Caco-2 (cell line): ENCODE measurements at places on chromosomes 2 and 18. TPM values are rescaled to one million over a fixed set of nuclear protein-coding genes. Genes with fewer than 3 reads are reported as not detected.

- no peaks in the 10 kb centered on the region for H3K4me1 ChIP-seq
- H3K27me3 ChIP-seq, result no peaks in the 10 kb centered on the region
- no peaks in the 10 kb centered on the region for H3K36me3 ChIP-seq
- no peak for DNase-seq
- no peak overlapping the region for H3K27ac ChIP-seq
Measured at GRCh38 chr2:152298754-152299153, 36.2 kb upstream of the FMNL2 start.

DNAH6 gene
- total RNA-seq, result 0.32 and 0.70 TPM in 2 replicates

- H3K27ac ChIP-seq, result no peak overlapping the region
- DNase-seq, result no peak
- H3K4me1 ChIP-seq, result no peaks in the 10 kb centered on the region
- H3K27me3 ChIP-seq, result no peaks in the 10 kb centered on the region
Measured at GRCh38 chr2:46666044-46666679, 186.8 kb downstream of the TMEM247 start.

GRCh38 chr18:68830256-68831045 lies 32.6 kb downstream of the CCDC102B start:
- no peak for DNase-seq
- no peaks in the 10 kb centered on the region for H3K27me3 ChIP-seq
- no peak overlapping the region for H3K4me3 ChIP-seq

B4GALT6 gene
- 22.4 and 28.5 TPM in 2 replicates for total RNA-seq

CDH7 gene
- total RNA-seq, result 0.16 and 0.23 TPM in 2 replicates

GRCh38 chr2:158325031-158325781 lies 131.3 kb downstream of the CCDC148 start:
- no peaks in the 10 kb centered on the region for H3K4me1 ChIP-seq
- H3K27ac ChIP-seq, result no peak overlapping the region
- no peak for DNase-seq

DNA sequence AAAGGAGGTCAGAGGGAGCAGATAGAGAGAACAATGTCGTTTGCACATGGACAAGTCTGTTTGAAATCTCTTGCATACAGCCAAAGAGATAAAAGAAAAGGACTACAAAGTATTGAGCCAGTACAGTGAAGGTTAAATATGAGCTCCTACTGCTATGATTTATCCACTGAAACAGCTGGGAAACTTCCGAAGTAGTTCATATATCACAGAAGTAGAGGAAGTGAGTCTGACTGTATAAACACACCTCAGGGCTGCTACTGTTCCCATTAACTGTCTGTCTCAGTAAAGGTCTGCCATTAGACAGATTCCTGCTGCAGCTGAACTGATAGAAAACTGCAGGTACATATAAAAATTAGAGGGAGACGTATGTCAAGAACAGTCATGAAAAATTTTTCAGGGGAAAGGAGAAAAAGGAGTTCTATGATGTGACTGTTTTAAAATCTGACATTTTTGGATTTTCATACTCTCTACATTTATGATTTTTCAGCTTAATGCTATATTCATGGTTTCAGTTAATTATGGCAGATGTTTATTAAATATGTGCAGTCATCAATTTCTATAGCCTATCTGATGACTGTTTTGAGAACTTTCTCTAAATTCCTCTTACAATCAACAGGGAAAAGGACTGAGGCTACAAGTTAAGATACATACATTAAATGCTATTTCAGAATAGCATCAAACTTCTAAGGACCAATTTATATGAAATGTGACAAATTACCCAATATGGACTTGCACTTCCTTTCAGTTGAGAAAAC lies 364.7 kb downstream of the ERBB4 start:
- no peaks in the 10 kb centered on the region for H3K27me3 ChIP-seq
- H3K27ac ChIP-seq, result no peak overlapping the region
- no peaks in the 10 kb centered on the region for H3K36me3 ChIP-seq
- DNase-seq, result no peak
- H3K4me3 ChIP-seq, result no peak overlapping the region
- H3K4me1 ChIP-seq, result no peaks in the 10 kb centered on the region

GRCh38 chr2:159497847-159498246 lies 118.5 kb downstream of the BAZ2B start:
- H3K4me1 ChIP-seq, result no peaks in the 10 kb centered on the region
- H3K27ac ChIP-seq, result no peak overlapping the region
- no peak for DNase-seq
- no peaks in the 10 kb centered on the region for H3K27me3 ChIP-seq

GRCh38 chr18:31860488-31860887 lies 82.4 kb downstream of the TRAPPC8 start:
- no peak overlapping the region for H3K27ac ChIP-seq
- no peak overlapping the region for H3K4me3 ChIP-seq
- H3K27me3 ChIP-seq, result no peaks in the 10 kb centered on the region
- DNase-seq, result no peak
- no peaks in the 10 kb centered on the region for H3K4me1 ChIP-seq

GPR39 gene
- total RNA-seq, result 26.8 and 28.7 TPM in 2 replicates

GATA6 gene
- 124 and 136 TPM in 2 replicates for total RNA-seq

DNA sequence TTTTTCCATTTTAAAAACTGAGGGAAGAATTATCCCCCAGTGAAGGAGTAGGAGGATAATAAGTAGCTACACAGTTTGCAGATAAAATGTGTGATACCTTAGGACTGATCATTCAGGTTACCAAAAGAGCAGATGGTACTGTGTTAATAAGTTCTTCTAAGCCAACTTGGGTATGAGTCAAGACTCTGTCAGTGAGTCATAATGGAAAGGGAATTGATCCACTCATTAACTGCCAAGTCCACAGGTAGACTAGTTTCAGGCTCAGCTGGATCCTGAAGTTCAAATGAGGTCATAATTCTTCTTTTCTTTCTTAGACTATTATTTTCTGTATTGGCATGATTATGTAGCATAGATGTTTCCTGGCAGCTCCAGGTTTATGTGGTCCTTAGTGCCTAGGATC lies 142.4 kb upstream of the ALPP start:
- no peak overlapping the region for H3K4me3 ChIP-seq
- H3K27me3 ChIP-seq, result no peaks in the 10 kb centered on the region
- H3K4me1 ChIP-seq, result peaks cover 4% of the 10 kb centered on the region
- DNase-seq, result no peak
- no peaks in the 10 kb centered on the region for H3K36me3 ChIP-seq

ANKRD36C gene
- 22.6 and 28.8 TPM in 2 replicates for total RNA-seq

FOSL2 gene
- 64.6 and 70.7 TPM in 2 replicates for total RNA-seq

DNA sequence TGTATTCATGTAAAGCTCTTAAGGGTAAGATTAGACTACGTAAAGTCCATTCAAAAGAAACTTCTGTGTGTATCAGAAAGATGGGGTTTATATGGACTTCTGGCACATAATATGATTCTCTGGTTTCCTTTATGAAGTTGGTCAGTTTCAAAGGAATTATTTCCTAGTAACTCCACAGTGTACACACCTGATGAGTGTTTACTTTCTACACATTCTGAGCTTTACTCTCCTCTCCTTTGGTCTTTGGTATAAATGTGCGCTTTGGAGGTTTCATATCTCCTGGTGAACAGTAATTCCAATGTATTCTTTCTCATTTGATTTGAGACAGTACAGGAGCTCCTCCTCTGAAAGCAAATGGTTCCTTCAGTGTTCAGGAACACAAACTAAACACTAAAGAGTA lies 88.1 kb downstream of the OXER1 start:
- no peaks in the 10 kb centered on the region for H3K36me3 ChIP-seq
- no peak overlapping the region for H3K27ac ChIP-seq
- H3K4me3 ChIP-seq, result no peak overlapping the region
- H3K27me3 ChIP-seq, result no peaks in the 10 kb centered on the region
- H3K4me1 ChIP-seq, result no peaks in the 10 kb centered on the region

CASP10 gene
- total RNA-seq, result 5.8 and 5.9 TPM in 2 replicates

C2orf92 gene
- total RNA-seq, result 9.4 and 10.2 TPM in 2 replicates

CYP26B1 gene
- 1.7 and 2.8 TPM in 2 replicates for total RNA-seq

SCYGR2 gene
- total RNA-seq, result not detected in 2 replicates

SGPP2 gene
- not detected in 2 replicates for total RNA-seq

DNA sequence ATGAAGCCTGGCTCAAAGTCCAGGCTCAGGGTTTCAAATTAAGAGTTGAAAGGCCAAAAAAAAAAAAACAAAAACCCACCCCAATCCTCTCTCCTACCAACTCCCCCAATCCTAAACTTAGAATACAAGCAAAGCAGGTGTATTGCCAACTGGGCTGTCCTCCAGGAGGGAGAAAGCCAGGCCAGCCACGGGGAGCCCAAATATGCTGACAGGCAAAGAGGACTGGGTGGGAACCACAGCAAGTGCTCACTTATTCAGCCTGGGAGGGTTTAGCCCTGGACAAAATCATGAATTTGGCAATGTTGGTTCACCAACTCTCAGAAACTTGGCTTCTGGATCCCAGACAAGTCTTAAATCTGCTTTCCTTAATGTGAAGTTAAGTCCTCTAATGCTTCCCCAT lies 36.5 kb downstream of the GKN2 start:
- no peak for DNase-seq
- no peaks in the 10 kb centered on the region for H3K27me3 ChIP-seq
- H3K27ac ChIP-seq, result no peak overlapping the region
- H3K4me3 ChIP-seq, result no peak overlapping the region
- peaks cover 5% of the 10 kb centered on the region; the same call in 1 of the 2 replicates for H3K4me1 ChIP-seq

APCDD1 gene
- total RNA-seq, result 1.5 and 2.0 TPM in 2 replicates

- no peak overlapping the region for H3K27ac ChIP-seq
- H3K27me3 ChIP-seq, result no peaks in the 10 kb centered on the region; the same call in 1 of the 2 replicates
- DNase-seq, result no peak
- no peaks in the 10 kb centered on the region for H3K4me1 ChIP-seq
Measured at GRCh38 chr2:100929147-100929546, 72.9 kb upstream of the RPL31 start.

DNA sequence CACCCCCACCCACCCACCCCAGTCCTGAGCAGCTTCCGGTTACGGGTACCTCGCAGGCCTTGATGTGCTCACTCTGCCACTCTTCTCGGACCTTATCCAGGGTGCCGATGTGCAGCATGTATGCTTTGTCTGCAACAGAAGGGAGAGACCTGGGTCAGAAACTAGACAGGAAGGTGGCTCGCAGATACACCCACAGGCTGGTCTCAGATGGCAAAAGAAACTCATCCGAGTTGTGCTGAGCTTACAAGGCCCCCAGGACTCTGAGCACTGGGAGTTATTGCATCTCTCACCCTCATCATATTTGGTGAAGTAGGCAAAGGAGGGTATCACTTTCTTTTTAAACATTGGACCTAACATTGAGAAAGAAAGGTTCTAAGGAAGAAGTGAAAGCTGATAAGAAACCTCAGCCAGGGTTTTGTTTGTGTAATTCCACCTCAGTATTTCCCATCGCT lies 30.6 kb upstream of the EPG5 start:
- no peaks in the 10 kb centered on the region for H3K27me3 ChIP-seq
- no peaks in the 10 kb centered on the region for H3K4me1 ChIP-seq
- H3K4me3 ChIP-seq, result no peak overlapping the region
- no peaks in the 10 kb centered on the region for H3K36me3 ChIP-seq
